CD4-positive, CD25-positive, alpha-beta regulatory T cell (primary cell): ENCODE measurements at places on chromosomes 4 and X.
A peak's percentile ranks its signal among the peaks of the same experiment; 100 is the strongest.

DNA sequence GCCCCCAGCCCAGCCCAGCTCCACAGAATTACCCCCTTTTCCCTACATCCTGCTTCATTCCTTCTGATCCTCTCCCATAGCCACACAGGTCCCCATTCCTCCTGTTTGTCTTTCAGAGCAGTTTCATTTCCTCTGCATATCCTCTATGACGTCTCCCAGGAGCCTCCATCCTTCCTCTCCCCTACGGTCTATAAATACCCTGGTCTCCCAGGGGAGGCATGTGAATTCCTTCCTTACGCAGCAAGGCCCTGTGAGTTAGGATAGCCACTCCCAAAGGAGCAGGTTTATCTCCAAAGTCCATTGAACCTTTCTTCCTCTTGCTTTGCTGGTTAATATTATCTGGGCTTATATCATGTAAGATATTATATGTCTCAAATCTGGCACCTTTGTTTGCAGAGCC is 8.4 kb upstream of the APLN start:
- no peak for DNase-seq

- no peak for DNase-seq
Observed at GRCh38 chr4:140116442-140117104, 37.4 kb downstream of the MAML3 start.

DNA sequence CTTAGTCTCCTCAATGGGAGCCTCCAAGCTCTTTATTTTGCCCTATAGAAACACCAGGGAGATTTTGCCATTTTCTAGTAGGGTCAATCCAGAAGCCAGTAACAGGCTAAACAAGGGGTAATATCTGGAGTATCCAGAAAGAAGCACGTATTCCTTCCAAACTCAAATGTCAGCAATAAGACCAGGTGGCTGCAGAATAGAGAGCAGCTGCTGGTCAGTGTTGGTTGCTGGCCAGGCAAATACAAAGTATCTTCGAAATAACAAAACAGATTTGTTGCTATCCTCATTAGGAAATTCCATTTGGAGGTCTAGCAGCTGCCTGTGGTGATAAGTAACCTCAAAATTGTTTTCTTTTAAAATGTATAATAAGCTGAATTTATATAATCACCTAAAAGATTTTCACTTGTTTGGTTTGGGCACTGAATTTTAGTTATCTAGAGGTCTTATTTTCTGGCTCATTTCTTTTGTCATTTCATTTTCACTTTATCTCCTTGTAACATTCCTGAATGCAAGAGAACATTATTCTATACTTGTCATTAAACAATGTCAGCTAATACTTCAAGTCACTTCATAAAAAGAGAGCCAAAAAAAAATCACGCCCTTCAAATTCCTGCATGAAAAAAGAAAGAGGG is 320.6 kb downstream of the DTHD1 start:
- no peak for DNase-seq

DNA sequence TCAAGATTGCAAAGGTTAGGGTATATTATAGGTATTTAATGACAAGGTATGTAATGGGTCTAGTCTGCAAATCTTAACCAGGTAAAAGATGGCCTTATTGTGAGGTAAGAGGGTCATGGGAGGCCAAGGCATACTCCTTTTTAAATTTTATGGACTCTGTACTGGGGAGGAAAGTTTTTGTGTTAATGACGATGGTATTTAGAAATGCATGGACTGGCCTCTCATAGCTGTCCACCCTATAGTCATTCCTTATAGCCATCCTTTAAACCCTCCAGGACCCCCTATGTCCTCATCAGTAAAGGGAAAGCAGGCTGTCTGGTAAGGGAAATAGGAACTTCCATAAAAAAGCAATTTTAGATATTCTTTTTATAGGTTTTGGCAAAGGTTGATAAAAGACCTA is 1.5 kb downstream of the AIMP1 start:
- no peak for DNase-seq

DNA sequence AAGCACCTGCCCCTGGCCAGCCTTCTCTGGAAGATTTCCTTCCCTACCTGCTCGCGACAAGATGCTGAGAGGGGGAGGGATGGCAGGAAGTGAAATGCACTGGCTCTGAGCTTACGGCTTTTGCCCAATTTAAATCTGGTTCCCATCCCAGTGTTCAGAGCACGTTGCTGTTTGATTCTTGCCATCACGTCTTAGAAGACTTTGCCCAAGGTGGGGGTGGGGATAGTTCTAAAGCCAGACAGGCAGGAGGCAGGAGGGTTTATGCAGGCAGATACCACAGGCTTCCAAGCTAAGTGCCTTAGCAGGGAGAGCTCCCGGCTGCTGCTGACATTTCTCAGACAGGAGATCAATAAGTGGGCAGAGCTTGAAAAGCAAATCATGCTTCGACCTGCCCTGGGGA is 393.9 kb downstream of the MID1IP1 start:
- DNase-seq: no peak

GRCh38 chrX:122115604-122116003 is 1068.2 kb downstream of the GLUD2 start:
- DNase-seq: no peak

- DNase-seq: no peak
Observed at GRCh38 chr4:169616846-169617245, 3.5 kb upstream of the CLCN3 start.

- no peak for DNase-seq
Observed at GRCh38 chr4:1819284-1819683, 26.2 kb downstream of the FGFR3 start.

DNA sequence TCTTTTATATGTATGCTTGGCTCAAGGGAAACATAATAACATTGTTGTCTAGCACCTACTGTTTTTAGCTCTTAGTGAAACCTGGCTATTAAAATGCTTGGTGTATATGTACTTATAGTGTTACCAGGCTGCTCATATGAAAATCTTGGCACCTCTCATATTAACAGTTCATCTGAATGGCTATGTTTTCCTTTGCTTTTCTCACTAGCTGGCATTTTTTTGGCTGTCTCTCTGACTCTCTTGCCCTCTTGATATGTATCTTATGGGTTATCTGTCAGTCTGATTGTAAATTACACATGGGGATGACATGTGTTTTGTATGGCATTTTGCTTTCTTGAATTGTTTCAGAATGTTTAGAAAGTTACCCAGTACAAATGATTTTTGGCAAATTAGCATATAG is 158.0 kb downstream of the ARHGAP24 start:
- DNase-seq: no peak

- DNase-seq: no peak
Observed at GRCh38 chr4:38591617-38592337, 72.2 kb upstream of the KLF3 start.

- peak; percentile 30 for DNase-seq
Observed at GRCh38 chr4:67871867-67872266, 11.9 kb downstream of the TMPRSS11D start.

DNA sequence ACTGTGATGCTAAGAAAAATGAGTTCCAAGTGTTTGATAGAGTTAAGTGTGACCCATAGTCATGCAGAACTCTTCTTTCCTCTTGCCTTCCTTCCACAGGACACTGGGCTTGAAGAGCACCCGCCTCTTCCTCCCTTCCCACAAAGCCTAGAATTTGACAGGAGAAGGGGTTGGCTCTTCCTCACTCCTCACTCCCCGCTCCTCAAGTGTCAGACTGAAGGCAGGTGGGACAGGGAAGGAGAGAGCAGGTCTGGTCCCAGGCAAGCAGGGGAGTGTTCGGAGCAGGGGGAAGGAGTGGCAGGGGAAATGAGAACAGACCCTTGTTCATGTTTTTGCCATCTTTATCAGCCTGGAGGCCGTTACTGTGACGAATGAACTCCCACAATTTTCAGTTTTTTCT is 10.7 kb downstream of the MAGED2 start:
- DNase-seq: no peak

- no peak for DNase-seq
Observed at GRCh38 chrX:140500441-140500840, 4.4 kb downstream of the SOX3 start.

GRCh38 chr4:94724016-94724790 is 33.6 kb upstream of the BMPR1B start:
- no peak for DNase-seq

DNA sequence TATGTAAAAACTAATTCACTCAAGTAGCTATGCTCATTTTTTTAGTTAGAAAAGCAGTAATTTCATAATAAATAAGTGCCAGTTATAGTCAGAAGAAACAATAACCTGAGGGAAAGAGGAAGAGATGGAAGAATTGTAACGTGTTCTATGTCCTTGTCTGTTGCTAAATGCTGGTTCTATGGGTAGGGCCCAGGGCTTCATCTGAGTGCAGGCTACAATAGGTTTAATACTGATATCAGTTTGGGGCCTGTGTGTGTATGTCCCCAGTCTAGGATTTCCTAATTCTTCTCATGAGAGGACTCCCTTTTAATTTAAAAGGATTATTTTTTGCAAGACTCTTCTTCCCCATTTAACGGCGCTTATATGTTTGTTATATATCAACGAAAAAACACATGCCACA is 3.3 kb upstream of the EREG start:
- no peak for DNase-seq

GRCh38 chr4:96652158-96652557 is 812.3 kb downstream of the PDHA2 start:
- no peak for DNase-seq
